ENCODE measurements at places on chromosomes 11 and 22.

- DNase-seq, result no peak
These were observed 55.4 kb downstream of the NAT10 start for GRCh38 chr11:34160791-34161190.

GRCh38 chr11:36122671-36123070 lies 166.6 kb downstream of the COMMD9 start:
- DNase-seq, result no peak

- no peak for DNase-seq
These were observed 12.5 kb downstream of the MGAT3 start for GRCh38 chr22:39469326-39469680.

- DNase-seq, result no peak
These were observed 132.9 kb downstream of the PKNOX2 start for GRCh38 chr11:125297346-125297915.

GRCh38 chr22:24953384-24954113 lies 1.0 kb downstream of the KIAA1671 start:
- no peak for DNase-seq

- no peak for DNase-seq
These were observed 32.0 kb upstream of the ANO1 start for GRCh38 chr11:70046089-70046488.

DNA sequence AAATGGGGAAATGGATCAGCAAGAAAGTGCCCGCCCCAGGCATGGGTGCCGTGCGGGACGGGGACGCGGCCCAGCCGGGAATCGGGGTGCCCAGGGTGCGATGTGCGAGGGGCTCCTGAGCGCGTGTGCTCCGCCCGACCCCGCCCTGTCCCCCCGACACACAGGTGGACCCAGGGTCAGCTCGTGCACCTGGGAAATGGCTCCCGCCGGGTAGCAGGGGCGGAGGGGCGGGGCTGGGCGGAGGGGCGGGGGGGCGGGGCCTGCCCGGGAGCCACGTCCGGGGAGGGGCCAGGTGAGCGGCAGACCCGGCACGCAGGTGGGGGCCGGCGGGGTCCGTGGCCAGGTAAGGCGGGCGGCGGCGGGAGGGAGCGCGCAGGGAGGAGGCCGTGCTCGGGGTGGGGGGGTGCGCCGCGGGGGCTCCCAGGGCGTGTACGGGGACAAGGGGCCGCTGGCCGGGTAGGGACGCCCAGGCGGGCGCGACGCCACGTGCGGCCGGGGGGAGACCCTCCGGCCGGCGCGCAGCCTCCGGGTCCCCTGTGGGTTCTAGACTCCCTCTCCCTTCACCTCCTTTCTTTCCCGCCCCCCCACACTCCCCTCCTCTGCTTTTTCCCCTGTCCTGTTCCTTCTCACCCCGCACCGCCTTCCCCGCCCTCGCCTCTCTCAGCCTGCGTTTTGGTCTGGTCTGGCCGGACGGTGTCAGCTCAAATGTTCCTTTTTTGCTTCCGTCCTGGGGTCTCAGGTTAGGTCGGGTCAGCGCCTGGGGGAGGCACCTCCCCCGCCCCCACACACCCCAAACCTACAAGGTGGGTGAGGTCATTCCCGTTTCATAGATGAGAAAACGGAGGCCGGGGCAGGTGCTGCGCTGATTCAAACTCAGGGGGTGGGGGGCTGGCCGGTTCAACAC lies at the start of gene ARHGAP8:
Gene ARHGAP8, plus strand, starts transcription at position 291 of the 904 bp plus-strand sequence. CDS start 33,953 bp downstream, outside the sequence.
- DNase-seq, result no peak
